ENCODE measurements at places on chromosomes 4 and X.

DNA sequence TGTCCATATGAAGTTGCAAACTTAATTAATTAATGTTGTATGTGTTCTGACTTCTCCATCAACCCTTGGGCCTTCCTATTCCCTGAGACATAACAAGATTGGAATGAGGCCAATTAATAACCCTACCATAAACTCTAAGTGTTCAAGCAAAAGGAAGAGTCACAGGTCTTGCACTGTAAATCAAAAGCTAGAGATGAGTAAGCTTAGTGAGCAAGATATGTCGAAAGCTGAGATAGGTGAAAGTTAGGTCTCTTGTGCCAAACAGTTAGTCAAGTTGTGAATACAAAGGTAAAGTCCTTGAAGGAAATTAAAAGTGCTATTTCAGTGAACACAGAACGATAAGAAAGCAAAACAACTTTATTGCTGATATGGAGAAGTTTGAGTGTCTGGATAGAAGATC, 58.2 kb upstream of the GPRIN3 start:
- no peak for DNase-seq

DNA sequence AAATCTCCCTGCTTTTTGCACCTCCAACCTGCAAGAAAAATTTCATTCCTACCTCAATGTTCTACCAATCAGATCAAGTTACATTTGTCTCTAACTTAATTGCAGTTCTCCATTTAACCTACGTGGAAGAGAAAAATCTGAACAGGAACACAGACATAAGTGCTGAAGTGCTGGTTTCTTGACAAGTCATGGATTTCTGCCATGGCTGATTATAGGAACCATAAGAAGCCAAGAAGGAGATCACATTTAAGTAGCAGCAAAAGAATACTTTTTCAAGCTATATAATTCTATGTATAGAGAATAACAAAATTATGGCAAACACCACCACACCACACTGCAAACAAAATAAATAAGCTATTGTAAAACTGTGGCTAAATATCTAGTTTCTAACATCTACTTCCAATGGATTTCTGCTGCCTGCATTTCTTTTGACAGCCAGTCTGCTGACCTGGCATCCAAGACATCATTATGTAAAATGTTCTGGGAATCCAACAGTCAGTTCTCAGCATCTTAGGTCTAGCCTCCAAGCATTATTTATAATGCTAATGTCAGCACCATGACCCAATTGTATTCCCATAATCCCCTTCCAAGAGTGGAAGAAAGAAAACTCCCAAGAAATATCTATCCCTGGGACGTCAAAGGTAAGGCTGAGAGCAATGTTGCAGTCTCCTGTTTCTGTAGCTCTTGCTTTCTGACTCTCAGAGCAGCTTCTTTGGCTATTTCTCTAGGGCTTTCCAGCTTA, 50.8 kb upstream of the GAB1 start:
- no peak for DNase-seq

- DNase-seq, result no peak
Measured at GRCh38 chr4:41232406-41232805, 18.1 kb upstream of the APBB2 start.

DNA sequence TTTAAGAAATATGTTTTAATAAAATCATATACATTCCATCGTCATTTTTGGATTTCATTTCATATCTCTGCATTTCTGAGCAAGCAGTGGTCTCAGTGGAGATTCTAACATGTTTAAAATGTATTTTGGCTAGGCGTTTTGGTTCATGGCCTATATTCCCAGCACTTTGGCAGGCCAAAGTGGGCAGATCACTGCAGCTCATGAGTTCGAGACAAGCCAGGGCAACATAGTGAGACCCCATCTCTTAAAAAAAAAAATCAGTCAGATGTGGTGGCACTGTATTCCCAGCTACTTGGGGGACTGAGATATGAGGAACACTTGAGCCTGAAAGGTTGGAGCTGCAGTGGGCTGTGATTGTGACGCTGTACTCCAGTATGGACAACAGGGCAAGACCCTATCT, 67.5 kb upstream of the RAB33B start:
- DNase-seq, result no peak

DNA sequence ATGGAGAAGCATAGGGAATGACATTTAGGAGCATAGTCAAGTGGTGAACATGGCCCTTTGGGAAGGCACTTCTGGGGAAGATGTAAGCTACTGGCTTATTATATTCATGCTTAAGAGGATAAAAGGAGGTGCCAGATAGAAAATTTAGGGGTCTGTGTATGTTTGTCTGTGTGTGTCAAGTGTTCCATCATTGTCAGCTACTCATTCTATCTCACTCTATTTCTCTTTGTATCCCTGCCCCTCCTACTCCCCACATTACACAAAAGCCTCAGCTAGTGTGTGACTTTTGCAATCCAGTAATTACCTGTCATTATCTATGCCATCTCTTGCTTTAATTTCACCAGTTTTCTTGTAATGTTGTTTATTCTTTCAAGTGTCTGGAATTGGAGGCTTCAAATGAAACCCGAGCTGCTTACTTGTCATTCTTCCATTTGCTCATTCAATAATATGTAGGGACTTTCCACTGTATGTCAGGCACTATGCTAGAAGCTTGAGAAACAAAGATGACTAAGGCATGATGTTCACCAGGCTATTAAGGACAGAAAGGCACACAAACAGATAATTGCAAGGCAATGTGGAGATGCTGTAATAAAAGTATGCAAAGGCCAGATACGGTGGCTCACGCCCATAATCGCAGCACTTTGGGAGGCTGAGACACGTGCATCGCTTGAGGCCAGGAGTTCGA, 229.8 kb upstream of the TEX13C start:
- peak; percentile 85 for DNase-seq

DNA sequence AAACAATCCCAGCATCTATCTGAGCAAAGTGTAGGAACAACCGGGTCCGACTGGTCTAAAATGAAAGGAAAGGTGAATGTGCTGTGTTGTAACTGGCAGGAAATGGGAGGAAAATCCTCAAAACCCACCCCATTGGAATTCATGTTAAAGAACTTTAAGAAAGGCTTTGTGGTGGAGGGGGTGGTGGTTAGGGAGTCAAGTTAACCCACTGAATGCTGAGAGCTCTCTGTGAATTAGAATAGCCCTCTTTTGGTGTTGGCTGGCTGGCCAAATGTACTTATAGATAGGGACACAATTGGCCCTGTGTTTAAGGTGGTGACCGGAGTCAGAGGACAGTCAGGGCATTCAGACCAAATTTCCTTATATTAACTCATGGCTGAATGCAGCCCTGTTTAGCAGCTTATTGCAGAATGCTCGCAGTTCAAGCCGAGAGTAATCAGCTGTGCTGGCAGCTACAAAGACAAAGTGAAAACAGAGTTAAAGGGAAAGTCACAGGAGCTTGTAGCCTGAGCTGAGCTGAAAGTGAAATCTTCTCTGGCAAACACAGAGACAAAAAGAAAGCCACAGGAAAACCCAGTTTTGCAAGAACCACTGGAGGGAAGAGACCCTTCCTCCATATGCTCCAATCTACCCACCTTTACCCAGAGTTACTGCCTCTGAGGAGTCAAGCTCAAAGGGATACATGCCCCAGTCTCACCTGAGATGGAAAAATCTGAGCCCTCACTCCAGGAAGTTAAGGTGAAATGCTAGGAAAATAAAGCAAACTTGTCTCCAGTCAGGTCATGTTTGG, 38.5 kb upstream of the UGT2B7 start:
- no peak for DNase-seq

- DNase-seq, result no peak
Measured at GRCh38 chr4:101972791-101973190, 182.3 kb downstream of the BANK1 start.

GRCh38 chrX:39480963-39481362, 616.8 kb downstream of the BCOR start:
- DNase-seq, result peak; percentile 35

GRCh38 chrX:6777238-6778002, 242.5 kb upstream of the VCX3A start:
- DNase-seq, result no peak

- DNase-seq, result no peak
Measured at GRCh38 chr4:176313596-176314336, 6.0 kb upstream of the SPCS3 start.

DNA sequence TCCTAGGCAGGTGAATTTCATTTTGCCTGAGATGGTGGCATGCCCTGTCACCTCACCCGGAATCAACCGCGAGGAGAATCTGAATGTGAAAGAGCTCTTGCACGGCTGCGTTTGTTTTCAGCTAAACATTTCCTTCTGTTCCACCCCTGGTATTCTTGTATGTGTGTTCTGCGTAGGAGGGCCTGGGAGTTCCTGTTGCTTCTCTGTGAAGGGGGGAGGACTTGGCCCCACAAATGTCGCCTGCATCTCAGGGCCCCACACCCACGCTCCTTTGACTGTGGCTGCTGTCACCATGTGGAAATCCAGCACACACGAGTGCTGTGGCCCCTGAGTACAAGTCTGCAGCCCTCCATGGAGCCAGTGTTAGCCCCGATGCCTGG, 45.8 kb upstream of the CLCN4 start:
- DNase-seq, result no peak

DNA sequence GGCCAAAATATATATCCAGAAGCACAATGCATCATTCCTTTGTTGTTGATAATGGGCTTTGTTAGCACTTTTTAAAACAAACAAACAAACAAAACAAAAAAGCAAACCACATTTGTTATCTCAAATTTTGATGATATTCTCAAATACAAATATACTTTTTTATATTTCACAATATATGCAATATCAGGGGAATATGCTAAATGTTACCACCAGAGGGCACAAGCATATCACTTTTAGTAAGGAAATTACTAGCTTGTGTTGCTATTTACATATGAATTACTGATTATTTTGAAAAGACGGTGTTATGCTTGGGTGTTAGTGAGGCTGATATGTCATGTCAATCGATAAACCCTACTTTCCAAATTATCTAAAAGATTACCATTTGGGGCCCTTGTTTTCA, 29.1 kb downstream of the RIPPLY1 start:
- peak; percentile 12 for DNase-seq

DNA sequence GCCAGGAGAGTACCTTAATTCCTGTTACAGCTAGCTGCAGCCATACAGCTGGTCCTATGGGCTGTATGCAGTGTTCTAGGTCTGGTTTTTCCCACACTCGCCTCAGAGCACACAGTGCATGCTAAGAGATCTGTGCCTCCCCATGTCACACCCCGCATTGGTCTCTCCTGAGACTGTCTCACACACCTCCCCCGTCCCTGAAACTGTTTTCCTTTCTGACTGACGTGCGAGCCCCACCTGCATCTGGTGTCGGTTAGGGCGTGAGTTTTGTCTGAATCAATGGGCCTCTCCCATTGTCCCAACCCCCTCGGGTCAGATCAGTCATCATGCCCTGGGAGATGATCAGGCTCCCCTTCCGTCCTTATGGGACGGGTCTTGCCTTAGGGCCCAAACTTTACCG, 3.4 kb upstream of the UGT8 start:
- no peak for DNase-seq

- no peak for DNase-seq
Measured at GRCh38 chr4:17704020-17704650, 77.3 kb downstream of the FAM184B start.

DNA sequence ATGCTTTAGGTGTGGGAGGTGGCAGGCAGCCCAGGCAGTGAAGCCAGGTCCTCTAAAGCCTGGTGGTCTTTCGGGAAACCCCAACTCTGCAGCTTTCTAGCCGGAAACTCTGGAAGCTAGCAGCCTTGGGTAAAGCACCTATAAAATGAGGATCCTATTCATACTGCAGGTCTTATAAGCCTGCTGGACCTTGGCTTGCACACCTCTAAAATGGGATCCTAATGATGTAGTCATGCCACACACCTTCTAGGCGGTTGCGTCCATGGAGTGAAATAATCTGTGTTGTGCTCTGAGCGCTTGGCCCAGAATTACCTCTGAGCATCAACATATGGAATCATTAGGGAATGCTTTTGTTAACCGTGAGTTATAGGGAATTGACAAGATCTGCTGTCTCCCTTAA, 36.0 kb upstream of the STS start:
- DNase-seq, result peak; percentile 70

DNA sequence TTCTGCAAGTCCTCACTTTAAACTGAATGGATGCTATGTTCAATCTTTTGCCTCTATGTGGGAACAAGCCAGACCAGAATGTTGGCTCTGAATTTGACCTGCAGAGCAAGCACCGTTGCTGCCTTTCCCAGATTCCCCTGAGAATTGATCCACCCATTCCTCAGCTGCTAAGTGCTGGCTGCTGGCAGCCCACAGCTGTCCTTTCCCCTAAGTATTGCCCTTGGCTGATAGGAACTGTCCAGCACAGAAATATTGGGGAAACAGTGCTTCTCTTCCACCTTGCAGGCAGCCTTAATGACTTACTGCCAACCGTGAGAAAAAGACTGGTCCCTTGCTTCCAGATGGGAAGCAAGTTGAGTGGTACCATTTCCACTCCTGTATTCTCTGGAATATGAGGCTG, 475.9 kb downstream of the PDHA2 start:
- no peak for DNase-seq

- DNase-seq, result no peak
Measured at GRCh38 chr4:3354455-3354811, 61.6 kb downstream of the RGS12 start.

- DNase-seq, result no peak
Measured at GRCh38 chr4:180219080-180219479, 2024.1 kb upstream of the TENM3 start.

Data from NCI-H1417 (cell line).